ENCODE measurements at places on chromosomes 6 and 20.

GRCh38 chr20:6075428-6076219, 21.8 kb upstream of the LRRN4 start:
- DNase-seq: no peak

DNA sequence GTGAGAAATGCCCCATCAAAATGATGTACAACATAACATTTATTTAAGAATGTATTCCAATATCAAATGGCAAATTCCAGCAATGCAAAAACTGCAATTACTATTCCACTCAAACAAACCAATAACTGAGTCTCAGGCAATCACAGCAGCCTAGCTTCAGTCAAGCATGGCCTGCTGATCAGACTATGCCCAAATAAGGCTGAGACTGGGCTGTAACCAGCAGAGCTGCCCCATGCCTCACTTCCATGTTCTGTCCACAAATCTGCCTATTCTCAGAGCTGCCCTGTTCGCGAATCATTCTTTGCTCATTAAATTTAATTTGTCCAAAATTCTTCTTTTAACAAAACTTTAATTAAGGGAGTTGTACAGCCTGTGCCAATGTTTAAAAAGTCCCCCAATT, 155.4 kb downstream of the FNDC1 start:
- DNase-seq: no peak

GRCh38 chr6:46299253-46299652, 128.5 kb upstream of the ENPP5 start:
- DNase-seq: no peak

DNA sequence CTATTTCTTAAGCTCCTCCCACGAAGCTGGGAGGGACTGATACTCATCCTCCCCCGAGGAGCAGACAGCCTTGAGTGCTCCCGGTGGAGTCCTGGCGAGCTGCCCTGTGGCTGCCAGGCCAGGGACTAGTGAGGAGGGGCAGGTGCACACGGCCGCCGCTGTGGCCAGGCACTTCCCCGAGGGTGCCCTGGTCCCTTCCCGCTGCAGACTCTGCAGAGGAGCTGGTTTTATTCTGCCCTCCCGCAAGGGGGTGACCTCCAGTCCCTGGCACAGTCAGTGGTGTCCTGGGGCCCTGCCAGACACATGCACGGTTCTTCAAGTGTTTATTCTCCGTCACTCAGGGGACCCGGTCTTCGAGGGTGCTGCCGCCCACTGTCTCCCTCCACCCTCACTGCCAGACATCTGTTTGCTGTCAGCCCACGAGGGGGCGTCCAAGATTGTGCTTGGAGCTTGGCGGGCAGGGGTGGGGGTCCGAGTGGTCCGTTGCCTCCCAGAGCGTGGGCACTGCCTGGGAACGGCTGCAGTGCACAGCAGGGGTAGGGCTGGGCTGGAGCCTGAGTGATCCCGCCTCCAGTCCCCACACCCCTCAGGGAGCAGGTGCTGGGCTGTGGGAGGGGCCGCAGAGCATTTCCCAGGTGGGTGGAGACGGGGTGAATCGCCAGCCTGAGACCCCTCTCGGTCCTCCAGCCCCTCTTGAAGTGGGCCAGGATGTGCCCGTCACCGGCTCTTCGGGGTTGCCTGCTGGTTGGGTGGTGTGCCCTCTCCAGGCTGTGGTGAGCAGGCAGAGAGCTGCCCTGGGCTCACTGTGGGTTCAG, 3.1 kb upstream of the CABLES2 start:
- no peak for DNase-seq

DNA sequence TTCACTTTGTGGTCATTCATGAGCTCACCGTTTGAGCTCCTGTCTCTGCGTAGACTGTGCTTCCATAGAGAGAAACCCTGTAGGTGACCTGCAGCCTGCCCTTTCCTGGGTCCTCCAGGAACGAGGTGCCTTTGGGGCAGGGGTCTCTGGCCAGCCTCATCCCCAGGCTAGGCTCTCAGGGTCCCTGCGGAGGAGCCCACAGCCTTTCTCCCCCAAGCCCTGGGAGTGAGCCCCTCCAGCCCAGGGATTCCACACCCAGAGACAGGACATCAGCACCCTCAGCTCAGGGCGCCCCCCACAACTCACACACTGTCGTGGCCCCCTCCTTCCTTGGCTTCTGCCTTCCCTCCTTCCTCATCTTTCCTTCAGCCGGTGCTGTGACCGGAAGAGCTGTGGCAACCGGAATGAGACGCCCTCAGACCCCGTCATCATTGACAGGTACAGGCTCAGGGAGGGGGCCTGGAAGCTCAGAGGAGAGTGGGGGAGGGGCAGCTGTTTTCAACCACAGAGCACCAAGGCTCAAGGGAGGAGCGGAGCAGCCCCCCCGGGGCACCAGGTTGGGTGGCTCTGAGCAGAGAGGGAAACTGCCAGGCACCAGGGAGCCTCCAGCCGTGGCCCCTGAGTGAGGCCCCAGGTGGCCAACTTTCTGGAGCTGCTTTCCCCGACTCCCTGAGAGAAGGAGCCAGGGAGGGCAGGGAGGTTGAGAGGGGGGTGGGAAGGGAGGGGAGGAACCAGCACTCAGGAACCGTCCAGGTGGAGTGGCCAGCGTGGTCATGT, 16.8 kb downstream of the EBF4 start:
- DNase-seq: no peak

GRCh38 chr6:158638324-158638854, 6.2 kb downstream of the DYNLT1 start:
- DNase-seq: no peak

- DNase-seq: no peak
Measured at GRCh38 chr6:9521152-9521530, 893.7 kb downstream of the TFAP2A start.

DNA sequence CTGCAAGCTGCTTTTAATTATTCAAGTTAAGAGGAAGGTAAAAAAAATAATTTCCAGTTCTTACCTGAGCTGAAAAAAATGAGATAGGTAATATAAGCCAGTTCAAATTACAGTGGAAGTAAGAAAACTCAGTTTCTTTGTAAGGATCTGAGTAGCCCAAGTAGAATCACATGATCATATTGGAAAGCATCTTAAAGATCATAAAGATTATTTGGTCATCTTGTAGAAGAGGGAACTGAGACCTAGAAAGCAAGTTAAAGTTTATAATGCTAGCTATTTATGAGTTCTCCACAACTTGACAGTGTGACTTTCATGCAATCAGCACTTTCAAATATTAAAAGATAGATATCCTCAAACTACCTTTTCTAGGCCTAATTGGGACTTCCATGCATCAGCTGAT, 80.5 kb downstream of the FARS2 start:
- DNase-seq: no peak

DNA sequence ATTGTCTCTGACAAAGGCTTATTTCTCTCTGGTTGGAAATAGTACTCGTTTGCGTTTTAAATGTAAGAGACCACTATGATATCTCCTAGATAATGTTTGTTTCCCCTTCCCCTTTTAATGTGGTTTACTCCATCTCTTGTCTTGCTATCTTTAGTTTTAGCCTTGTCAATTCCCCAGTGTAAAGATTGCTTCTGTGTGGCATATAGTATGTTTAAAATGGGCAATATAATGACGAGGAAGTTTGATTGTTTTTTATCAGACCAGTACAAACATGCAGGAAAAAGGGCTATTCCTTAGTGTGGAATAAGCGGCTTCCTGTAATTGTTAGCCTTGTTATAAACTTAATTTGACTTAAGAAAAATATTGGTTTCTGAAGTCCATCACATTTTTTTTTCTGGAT, 3.1 kb downstream of the QKI start:
- no peak for DNase-seq

DNA sequence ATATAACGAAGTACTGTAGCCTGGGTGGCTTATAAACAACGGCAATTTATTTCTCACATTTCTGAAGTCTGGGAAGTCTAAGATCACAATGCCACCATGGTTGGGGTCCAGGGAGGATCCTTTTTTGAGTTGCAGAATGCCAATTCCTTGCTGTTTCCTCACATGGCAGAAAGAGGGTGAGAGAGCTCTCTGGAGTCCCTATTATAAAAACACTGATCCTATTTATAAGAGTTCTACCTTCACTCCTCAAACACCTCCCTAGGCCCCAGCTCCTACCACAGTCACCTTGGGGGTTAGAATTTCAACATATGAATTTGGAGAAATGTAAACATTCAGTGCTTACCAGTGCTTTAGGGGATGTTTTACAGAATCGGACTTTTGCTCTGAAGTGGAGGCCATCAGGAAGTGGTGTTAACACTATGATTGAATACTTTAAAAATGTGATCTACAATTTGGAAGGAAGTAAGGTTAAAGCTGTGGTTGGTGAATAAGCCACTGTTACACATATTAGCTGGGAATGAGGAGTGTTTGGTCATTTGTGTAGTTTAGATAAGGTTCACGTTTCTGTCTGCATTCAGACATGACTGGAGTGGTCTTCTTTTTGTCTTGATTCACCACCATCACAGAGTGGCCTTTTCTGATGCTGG, 79.9 kb upstream of the SPTLC3 start:
- no peak for DNase-seq

DNA sequence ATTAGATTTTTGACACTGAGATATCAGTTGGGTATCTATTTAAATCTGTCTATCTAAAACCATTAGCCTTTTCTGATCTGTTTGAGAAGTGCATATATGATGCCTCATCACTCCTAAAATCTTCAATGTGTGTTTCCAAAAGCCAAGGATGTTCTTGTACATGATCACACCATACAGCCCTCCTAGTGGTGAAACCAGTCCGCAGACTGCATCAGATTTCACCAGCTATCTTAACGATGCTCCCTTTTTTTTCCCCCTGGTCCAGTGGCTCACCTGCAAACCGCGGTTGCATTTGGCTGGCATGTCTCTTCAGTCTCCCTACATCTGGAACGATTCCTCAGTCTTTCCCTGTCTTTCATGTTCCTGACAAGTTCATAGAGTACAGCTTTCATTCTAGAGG, 4.0 kb downstream of the KIZ start:
- DNase-seq: no peak
